WTC11 (cell line): ENCODE measurements at places on chromosomes 5 and 9. TPM values are rescaled to one million over a fixed set of nuclear protein-coding genes. Genes with fewer than 3 reads are reported as not detected.
A peak's percentile ranks its signal among the peaks of the same experiment; 100 is the strongest.

Gene IL5
- total RNA-seq: not detected in 3 replicates

Gene ARL14EPL
- not detected in 3 replicates for total RNA-seq

Gene PCDHGA7
- 1.6 to 2.8 TPM (median 2.1 TPM) in 3 replicates for total RNA-seq

DNA sequence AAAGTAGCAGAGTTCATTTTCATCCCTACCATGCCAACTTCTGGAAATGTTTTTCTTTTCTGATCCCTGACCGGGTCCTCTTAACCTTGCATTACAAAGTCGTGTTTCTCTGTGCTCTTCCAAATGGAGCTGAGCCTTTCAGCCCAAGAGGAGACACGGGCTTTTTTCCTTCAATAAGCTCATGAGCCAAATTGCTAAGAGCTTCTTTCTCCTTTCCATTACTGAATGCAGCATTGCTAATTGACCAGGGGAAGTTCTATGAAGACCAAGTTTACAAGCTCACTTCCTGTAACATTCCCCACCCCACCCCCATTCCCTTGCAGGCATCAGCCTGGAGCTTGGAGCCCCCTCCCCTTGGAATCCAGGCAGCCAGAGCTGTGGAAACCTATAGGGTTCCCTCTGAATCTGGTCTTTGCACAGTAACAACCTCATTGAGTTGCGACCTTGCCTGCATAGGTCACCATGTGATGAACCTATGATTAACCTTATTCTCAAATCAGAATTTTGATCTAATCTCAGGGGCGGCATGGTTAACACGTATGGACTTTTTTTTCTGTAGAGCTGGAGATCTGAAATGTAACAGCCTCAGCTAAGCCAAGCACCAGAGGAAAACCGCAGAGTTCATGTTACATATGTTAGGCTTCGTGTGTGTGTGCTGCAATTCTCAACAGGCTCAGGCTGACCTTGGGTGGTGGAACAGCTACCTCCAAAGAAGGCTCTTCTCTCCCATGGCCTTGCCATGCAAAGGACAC lies 395.7 kb upstream of the ZNF462 start:
- no peaks in the 10 kb centered on the region for H3K27me3 ChIP-seq
- peak; percentile 68 for DNase-seq
- H3K27ac ChIP-seq: peak overlapping the region; percentile 94
- peaks cover 29% of the 10 kb centered on the region for H3K4me1 ChIP-seq

GRCh38 chr5:120540097-120540496 lies 76.0 kb downstream of the PRR16 start:
- peaks cover 14% of the 10 kb centered on the region for H3K4me1 ChIP-seq
- no peak overlapping the region for H3K27ac ChIP-seq
- DNase-seq: no peak
- H3K4me3 ChIP-seq: no peak overlapping the region
- H3K36me3 ChIP-seq: no peaks in the 10 kb centered on the region

GRCh38 chr5:69276422-69277174 lies 41.9 kb downstream of the CDK7 start:
- H3K4me3 ChIP-seq: no peak overlapping the region
- H3K27ac ChIP-seq: no peak overlapping the region
- no peaks in the 10 kb centered on the region for H3K27me3 ChIP-seq
